ENCODE measurements at places on chromosomes 2 and 18.

- no peak for DNase-seq
These were observed 50.4 kb downstream of the POLR1A start for GRCh38 chr2:86055314-86055713.

DNA sequence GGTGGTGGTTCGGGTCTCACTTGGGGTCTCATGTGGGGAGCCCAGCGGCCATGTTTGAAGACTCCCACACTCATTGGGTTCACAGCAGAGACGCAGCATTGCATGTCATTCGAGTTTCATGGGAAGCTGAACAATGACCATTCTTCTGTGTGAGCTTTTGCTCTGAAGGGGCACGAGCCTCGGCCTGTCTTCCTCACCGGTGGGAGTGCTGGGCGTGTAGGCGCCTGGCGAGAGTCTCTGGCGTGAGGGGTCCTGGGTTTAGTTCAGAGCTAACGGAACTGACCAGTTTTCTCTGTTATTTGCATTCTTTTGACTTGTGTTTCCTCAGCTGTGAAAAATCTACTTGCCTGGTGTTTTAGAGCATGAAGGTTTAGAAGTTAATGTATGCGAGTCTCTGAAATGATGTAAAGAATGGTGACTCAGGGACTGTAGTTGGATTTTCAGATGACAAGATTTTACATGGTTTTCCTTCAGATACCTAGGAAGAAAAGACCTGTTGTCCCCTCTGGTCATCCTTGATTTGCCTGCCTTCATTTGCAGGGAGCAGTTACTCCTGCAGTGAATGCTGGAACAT is 98.1 kb downstream of the ARMC9 start:
- no peak for DNase-seq

- DNase-seq, result peak; percentile 21
These were observed 943 bp downstream of the INPP5D start for GRCh38 chr2:233060980-233061590.

GRCh38 chr2:96962567-96963203 is 23.7 kb downstream of the FAM178B start:
- peak; percentile 92 for DNase-seq

DNA sequence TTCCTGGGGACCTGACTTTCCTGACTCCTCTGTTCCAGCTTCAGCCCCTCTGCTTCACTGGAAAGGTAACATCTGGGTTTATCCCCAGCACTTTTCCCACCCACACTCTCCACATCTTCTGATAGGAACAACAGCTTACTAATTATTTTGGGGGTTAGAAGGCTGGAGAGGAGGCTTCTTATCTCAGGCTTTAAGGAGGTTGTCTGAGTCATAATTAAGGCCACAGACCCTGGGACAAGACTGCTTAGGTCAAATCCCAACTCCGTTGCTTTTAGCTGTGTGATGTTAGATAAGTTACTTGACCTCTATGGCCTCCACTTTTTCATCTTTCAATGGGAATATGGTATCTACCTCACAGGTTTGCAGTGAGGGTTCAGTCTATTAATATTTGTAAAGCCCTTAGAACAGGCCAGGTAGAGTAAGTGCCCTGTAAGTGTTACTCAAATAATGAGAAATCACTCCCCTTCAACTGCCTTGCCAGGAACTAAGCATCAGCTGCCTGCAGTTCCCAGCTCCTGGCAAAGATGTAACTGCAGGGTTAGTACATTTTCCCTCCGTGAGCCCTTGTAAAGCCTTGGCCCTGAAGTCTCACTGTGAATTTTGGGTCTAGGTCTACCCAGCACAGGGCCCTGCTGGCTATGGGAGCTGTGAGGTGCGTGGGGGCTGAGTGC is 123.6 kb downstream of the MTX2 start:
- no peak for DNase-seq

DNA sequence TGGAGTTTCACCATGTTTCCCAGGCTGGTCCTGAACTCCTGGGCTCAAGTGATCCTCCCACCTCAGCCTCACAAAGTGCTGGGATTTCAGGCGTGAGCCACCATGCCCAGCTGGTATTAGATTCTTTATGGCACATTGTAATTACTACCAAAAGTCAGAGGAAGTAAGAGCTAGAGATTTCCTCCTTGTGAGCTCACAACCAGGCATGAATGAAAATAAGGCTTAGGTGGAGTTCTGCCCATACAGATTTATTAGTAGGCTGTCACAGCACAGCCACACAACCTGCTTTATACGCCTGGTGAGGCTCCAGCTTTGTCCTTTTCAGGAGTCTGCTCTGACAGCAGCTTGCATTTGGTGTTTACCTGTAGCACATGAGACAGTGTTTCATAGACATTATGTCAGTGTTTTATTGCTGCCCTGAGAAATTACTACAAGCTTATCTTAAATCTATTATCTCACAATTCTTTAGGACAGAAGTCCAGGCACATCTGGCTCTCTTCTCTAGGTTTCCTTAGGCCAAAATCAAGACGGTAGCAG is 156.6 kb downstream of the TANC1 start:
- DNase-seq, result no peak

DNA sequence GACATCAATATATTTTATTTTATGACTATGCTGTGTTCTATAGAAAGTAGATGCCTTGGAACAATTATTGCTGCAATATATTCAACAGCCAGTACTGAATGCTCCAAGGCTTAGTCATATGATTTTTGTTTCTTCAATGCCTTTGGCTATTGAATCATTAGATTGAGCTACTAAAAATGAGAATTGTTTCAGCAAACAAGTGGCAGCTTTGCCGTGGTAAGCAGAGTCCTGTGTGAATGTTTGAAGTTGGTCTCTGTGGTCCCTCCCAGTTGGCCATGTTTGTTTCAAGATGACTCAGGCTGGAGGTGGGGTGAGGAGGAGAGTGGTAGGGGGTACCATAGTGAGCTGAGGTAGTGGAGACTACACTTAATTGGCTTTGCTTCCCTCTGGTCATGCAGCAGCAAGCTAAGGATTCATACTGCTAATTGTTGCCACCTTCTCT is 198.6 kb upstream of the EPAS1 start:
- DNase-seq, result no peak

DNA sequence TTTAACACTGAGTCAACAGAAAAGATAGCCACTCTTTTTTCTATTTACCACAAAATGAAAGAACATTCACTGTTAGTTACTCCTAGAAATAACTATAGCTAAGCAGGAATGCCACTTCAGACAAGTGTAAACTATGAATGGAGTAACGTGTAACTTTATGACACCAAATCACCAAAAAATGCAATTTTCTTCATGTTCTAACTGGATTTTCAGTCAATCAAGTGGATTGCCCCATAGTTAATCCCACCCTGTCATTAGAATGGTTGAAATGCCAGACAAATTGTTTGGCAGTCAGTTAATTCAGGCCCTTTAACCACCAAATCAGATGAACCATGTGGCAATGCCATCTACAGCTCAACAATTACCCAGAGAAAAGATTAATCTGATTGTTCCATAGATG is 9.9 kb downstream of the EPHA4 start:
- no peak for DNase-seq

DNA sequence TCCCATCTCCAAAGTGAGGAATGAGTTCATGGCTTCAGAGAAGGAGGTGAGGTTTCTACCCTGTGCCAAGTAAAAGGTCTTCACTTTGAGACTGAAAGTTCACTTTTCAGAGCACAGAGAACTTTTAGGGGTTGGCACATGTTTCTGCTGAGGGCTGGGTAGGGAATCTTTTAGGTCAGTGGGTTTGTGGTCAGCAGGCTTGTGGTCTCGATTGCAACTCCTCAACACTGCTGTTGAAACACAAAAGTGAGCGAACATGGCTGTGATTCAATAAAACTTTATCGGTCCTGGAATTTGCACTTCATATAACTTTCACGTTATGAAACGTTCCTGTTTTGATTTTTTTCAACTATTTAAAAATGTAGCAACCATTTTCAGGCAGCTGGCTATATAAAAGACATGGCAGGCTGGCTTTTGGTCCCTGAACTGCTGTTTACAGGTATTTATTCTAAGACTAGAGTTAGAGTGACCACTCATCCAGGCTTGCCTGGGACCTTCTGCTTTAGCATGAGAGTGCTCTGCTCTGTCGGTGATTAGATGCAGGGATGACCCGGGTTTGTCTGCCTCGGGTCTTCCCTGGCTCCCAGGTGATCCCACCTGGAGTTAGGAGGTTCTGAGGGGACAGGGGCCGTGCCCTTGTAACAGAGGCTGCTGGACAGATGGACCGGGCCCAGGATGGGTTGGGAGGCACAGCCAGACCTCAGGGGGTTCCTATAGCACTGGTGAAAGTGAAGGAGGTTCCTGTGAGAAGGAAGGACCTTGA is 62.7 kb upstream of the TAF1B start:
- no peak for DNase-seq

DNA sequence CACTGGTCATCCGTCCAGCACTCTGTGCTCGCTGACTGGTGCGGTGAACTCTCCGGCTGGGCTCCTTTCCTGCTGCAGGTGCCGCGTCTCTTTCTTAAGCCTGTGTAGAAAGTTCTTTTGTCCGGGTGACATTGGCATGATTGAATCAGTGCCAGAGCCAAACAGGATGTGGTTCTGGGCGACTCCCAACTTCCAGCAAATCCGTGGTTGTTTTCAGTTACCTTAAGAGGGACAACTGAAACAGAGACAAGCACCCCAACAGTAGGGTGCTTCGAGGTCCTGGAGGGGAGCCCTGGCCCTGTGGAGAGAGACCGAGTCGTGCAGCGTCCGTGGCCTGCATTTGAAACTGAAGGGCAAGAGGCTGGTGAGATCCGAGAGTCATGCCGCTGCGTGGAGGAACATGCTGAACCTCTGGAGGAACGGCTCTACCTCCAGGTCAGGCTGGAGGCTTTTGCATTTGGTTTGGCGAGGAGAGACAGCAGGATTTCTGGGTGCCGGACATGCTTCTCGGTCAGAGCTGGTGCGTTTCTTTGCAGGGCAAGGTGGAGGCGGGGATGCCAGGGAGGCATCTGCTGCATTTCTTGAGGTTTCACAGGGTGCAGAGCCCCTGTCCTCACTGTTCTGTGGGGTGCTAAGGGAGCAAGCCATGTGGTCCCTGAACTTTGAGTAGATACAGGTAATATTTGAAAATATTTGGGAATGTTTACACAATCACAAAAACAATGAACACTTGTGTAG is 26.8 kb downstream of the SH3BP4 start:
- no peak for DNase-seq

DNA sequence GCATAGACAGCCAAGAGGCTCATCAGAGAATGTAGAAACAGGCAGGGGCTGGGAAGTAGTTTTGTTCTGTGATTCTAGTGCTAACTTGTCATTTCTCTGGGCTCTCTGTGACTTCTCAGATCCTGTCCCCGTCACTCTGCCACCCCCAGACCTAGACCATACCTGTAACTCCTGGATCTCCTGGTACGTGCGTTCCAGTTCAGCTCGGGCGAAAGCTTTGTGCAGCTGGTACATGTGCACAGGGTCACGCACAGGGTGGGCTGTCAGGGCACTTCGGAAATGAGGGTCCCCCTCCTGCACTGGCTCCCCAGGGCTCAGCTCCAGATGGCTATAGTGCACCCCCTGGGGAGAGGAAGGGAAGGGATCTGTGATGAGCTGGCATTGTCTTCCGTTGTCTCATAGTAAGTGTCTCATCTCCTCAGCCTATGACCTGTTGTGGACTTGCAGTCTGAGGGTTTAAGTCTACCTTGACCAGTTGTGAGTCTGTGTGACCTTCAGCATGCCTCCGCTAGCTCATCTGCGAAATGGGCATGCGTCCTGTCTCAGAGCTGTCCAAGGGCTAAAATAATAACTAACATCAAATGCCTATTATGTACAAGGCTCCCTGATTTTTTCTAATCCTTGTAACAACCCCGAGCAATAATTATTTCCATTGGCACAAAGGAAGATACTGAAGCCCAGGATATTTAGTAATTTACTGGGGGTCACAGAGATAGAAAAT is 2.7 kb downstream of the CHPF start:
- no peak for DNase-seq

GRCh38 chr18:35227254-35227653 is 13.6 kb upstream of the ZNF397 start:
- DNase-seq, result no peak

DNA sequence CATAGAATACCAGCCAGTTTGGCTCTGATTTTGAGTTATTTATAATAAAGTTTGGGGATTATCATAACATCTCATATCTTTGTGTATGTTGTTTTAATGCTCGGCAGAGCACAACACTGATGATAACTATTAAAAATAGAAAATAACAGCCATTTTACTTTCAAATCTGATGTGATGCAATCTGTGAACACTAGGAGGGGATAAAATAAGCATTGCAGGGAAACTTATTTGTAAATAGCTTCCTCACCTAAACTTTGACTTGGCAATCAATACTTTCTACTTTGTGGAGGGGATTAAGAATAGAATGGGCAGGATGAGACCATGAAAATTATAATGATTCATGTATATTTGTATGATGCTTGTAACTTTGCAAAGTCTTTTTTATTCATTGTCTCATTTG is 54.4 kb downstream of the USP14 start:
- no peak for DNase-seq

DNA sequence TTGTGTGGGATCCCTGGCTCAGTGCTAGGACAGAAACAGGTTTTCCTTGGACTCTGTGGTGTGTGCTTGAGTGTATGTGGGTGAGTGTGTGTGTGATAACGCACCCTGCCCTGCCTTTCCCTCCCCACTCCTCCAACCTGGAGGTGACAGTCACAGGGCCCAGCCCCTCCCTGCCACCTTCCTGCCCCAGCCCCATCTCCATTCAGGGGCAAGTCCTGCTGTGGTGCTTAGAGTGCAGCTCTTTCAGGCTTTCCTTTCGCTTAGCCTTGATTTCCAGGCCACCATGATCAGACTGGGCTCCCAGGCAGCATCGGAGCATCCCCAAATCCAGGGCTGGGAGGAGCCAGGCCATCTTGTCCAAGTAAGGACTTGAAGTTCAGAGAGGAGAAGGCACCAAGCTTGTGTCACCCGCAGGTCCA is 185.2 kb downstream of the ZFP36L2 start:
- no peak for DNase-seq

- peak; percentile 17 for DNase-seq
These were observed 68.8 kb downstream of the DOK6 start for GRCh38 chr18:69469444-69469919.

DNA sequence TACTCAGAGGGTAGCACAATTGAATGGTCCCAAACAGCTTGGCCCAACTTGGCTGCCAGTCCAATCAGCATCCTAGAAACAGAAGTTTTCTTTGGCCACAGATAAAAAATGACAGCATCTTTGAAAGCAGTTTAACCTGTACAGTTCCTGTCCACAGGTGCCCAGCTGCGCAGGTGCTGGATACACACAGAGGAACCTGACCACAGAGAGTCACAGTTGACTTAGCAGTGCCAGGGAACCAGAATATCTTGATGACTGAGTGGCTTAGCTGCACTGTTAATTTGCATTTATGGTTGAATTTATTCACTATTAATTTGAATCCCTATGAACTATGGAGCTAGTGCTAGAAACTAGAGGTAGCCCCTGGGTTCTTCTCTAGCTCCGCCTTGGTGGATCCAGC is 93.7 kb downstream of the TPGS2 start:
- no peak for DNase-seq

DNA sequence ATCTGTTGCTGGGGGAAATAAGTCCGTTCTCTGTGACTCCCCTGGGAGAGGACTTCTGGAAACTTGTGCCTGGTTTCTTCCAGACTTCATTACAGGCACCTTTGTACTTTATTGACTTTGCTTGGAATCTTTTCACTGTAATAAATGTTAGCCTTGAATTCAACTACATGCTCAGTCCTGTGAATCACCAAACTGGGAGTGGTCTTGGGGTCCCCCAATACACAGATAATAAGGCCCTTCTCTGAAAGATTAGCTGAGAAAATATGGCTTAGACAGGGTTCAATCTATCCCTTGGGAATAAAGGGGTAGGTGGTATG is 48.7 kb upstream of the KIDINS220 start:
- DNase-seq, result no peak
